Temporal lobe (tissue), 4 donors: ENCODE measurements at places on chromosomes 3 and 15. TPM values are rescaled to one million over a fixed set of nuclear protein-coding genes. Genes with fewer than 3 reads are reported as not detected.

BFSP2 gene
- 0.25 TPM for total RNA-seq

RARB gene
- 8.1 TPM for total RNA-seq

GSK3B gene
- total RNA-seq: 137 TPM

IQCF5 gene
- not detected for total RNA-seq

OXTR gene
- total RNA-seq: 0.74 TPM

SGO1 gene
- 2.0 TPM for total RNA-seq
